ENCODE measurements at places on chromosomes 1 and 21.

- DNase-seq: no peak
These were observed 56.0 kb upstream of the RAP1A start for GRCh38 chr1:111563619-111564018.

DNA sequence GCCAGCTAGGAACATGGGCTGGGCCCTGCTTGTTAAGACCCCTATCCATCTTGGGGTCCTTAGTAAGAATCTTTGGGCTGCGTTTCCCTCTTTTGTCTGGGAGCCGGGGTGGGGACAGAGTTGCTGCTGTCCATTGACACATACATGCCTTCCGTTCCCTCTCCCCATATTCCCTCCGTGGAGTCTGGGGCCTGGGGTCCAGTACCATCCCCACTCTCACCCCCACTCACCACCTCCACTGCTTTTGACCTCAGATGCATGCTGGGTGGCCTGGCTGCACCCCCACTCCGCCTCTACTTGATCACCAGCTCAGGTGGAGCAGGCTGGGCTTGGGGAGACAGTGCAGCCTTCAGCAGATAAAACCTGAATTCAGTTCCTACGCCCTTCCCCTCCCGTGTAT, 3.3 kb downstream of the RD3 start:
- DNase-seq: no peak

DNA sequence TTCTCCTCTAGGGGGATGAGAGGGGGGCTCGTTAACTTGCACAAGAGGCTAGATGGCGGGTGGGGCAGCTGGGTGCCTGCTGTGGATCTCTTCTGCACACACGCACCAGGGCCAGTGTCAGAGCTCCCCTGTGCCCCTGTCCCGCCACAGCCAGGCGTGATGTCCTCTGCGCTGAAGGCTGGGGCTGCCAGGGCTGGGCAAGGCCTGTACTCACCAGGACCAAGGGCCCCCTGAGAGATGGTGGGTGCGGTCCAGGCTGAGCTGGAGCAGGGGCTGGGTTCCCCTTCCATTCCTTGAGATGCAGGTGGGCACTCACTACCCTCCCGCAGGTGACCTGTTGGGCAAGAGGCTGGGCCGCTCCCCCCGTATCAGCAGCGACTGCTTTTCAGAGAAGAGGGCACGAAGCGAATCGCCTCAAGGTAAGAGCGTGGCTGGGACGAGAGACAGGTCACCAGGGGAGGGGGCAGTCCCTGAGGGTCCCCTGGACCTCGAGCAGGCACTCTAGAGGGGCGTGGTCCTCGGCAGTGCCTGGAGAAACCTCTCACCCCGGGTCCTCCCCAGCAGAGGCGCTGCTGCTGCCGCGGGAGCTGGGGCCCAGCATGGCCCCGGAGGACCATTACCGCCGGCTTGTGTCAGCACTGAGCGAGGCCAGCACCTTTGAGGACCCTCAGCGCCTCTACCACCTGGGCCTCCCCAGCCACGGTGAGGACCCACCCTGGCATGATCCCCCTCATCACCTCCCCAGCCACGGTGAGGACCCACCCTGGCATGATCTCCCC, 15.2 kb downstream of the SAMD11 start:
- no peak for DNase-seq

DNA sequence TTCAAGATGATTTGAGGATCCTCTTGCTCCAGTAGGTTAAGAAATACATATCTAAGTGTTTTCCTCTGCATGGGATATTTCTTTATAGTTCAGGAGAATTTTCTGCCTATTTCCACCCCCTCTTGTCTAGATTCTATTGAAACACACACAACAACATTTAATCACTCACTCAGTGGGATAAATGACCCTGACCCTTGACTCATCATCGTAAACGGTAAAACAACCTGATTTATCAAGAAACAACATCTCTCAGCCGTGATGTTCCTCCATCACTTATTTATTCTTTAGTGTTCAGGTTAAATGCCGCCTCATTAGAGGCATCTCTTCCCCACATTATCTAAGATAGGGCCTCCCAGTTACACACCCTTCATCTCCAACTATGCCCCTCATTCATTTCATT, 208.7 kb upstream of the FMN2 start:
- DNase-seq: no peak

DNA sequence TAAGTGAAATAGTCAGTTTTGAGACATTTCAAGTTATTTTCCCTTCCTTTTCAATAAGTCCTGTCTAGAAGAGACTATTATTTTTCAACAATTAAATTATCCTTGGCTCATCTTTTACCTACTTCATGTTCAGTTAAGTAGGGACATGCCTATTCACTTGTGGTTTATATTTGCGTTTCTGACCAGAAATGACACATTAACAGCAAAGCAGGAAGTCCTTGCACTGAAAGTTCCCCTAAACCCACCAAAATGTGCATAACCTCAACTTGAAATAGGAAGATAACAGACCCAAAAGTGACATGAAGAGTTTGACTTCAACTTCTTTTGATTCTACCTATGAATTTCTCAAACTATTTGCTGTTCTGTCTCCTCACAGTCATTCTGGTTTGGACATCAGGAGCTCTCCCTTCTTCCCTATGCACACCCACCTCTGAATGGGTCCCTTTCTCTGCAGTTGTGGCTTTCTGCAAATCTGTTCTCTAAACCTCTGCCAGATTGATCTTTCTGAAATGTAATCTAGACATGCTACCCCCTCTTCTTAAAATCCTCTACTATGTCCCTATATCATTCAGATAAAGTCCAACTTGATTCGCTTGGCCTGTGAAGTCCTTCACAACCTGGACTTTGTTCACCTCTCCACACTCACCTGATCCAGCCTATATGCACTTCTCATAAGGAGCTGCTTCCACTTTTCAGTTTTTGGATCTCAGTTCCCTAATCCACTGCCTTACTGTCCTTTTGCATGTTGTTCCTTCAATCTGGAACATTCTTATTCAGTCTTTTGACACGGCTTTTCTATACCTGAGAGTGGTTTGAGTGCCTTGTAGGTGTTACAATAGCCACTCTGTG, 661.5 kb upstream of the ADGRL4 start:
- no peak for DNase-seq

GRCh38 chr1:25123551-25123950, 108.8 kb downstream of the SYF2 start:
- no peak for DNase-seq

GRCh38 chr21:27277110-27277509, 310.2 kb upstream of the ADAMTS5 start:
- DNase-seq: no peak

GRCh38 chr21:23949493-23949892, 1657.8 kb downstream of the MRPL39 start:
- DNase-seq: no peak

DNA sequence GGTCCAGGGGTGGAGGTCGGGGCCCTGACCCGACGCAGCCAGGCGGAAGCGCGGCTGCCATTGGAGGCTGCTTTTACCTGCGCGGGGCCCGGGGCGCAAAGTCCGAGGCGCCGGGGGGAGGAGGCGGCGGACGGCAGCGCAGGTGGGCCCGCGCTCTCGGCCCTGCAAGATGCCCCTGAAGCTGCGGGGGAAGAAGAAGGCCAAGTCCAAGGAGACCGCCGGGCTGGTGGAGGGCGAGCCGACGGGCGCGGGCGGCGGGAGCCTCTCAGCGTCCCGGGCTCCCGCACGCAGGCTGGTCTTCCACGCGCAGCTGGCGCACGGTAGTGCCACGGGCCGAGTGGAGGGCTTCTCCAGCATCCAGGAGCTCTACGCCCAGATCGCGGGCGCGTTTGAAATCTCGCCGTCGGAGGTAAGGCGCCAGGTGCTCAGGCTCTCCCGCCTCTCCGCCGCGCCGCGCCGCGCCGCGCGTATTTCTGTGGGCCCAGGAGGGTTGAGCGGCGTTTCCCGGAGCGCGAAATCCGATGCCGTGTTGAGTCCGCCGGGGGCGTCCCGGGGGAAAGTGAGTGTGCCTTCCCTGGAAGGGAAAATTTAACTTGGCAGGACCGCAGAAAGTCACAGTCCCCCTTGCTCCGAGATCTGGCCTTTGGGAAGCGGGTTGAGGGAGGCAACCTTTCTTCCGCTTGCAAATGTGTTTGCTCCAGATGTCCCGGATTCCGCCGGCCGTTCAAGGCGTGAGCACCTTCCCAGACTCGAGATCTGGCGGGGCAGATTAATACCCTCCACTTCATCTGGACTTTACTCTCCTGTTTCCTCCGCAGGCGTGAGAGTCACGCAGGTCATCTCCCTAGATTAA, at the start of gene GIPC2:
Gene GIPC2 (plus strand): TSS at position 41 of the 853 bp plus-strand sequence. CDS start 129 bp downstream, at position 170.
- no peak for DNase-seq

- DNase-seq: no peak
These were observed 14.4 kb downstream of the BTBD8 start for GRCh38 chr1:92094595-92094994.

- no peak for DNase-seq
These were observed 58.5 kb downstream of the CDC7 start for GRCh38 chr1:91559046-91559750.

DNA sequence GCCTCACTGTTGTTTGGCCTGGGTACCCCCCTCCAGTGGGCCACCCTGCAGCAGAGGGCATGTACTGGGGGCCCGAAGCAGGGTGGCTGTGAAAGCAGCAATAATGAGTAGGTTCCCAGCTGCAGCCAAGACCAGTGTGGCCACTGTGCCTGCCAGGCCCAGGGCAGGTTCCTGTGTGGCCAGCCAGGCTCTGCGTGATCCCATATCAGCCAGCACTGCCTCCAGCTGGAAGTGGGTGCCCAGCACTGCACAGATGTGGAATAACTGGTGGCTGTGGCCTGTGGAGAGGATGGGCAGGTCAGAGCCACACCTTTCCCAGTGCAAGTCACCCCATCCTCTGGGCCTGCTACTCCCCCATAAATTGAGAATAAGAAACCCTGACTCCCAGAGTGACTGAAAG, 2.1 kb downstream of the BGLAP start:
- no peak for DNase-seq

DNA sequence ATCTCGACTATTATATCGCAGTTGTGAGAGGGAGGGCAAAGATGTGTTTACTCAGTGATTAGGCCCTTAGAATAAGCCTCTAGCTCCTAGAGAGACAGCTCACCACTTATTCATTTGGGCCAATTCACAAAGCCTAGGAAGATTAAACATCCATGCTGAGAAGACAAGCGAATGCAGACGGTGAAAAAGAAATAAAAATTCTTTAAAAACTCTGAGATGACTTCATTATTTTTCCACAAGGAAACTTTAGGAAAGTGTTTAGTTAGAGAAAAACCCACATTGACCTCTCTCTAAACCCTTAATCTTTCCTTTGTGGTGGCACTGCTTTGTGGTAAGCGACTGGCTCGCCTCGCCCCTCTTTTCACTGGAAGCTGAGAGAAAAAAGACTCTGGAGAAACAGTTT, 146.8 kb upstream of the DMRTA2 start:
- DNase-seq: no peak

GRCh38 chr1:204274446-204274845, 60.7 kb upstream of the GOLT1A start:
- DNase-seq: no peak

GRCh38 chr1:235834620-235835019, 32.1 kb downstream of the LYST start:
- DNase-seq: no peak

- DNase-seq: no peak
These were observed 10.9 kb upstream of the THEMIS2 start for GRCh38 chr1:27861436-27861835.

- no peak for DNase-seq
These were observed 29.2 kb downstream of the CASZ1 start for GRCh38 chr1:10767282-10767681.

DNA sequence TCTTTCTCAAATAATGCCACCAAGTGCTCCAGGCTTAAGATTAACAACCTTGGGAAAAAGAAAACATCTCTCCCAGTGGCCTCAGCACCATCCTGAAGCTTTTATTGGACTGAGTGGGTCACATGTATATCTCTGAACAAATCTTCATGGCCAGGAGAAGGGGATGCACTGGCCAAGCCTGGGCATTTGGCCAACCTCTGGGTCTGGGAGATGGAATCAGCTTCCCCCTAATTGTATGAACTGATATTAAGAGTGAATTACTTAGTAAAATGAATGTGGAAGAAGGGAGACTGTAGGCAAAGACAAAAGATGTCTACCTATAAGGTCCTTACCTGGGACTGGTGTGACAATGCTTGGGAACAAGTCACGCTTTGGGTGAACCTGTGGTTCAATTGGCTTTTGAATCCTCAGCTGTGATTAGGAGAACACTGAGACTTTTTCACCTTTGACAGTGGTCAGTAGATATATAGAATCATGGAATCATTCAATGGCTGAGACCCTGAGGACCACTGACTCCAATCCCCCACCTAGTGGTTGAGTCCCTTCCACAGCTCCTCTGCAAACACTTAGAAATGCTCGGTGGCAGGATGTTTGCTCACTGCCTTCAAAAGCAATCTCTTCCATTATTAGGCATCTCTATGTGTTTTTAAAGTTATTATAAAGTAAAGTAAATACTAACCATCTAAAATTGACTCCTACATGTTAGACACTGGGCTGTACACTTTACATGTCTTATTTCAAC, 102.6 kb upstream of the ATP1A1 start:
- DNase-seq: no peak

DNA sequence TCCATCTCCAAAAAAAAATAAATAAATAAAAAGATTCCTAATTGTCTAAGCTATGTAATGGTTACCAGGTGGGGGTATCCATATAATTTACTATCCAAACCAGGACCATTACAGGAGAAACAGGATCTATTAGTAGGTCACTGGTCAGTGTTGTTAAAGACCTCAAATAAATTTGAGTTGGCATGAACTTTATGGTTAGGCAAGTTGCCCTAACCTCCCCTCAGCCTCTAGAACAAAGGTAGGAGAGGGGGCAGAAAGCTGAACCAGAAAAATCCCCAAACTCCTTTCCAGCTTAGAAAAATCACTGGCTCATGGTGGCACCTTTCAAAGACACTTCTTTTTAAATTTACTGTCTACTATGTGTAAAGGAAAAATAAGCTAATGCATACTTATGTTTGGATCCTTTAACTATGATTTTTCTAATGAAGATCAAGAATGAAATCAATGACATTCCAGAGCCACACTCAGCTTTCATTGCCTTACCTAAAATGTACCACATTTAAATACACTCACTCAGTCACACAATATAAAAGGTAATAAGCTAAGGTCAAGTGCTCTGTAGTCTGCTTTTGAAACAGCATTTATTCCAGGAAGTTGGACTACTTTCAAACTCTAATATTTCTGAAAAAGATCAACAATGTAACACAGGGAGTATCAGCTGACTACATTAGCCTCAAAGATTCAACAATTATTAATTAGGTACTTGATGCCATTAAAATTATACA, 13.8 kb downstream of the EIF4G3 start:
- DNase-seq: no peak

DNA sequence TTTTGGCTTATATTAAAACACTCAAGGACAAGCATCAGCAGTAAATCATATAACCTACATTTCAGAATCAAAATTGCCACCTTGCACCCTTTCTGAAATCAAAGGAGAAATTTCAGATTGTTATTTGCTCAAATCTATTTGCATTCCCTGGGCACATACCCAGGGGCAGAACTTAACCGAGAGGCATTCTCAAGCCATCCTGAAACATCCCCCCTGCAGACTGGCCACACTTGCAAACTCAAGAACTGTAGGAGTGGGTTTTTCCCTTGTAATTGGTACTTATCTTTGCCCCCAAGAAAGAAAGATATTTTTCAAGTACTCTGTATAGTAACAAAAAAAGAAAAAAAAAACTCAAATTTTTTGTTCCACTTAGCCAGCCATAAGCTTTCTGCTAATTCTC, 213.6 kb upstream of the ESRRG start:
- DNase-seq: no peak

All from stimulated activated CD4-positive, alpha-beta T cell treated with anti-CD3 and anti-CD28 coated beads, Interleukin-15, amount 100 ng/mL, for 1 hour (primary cell).